IMR-90 (cell line): ENCODE measurements at places on chromosomes 7 and 10. TPM values are rescaled to one million over a fixed set of nuclear protein-coding genes. Genes with fewer than 3 reads are reported as not detected.

Gene CALY
- total RNA-seq = not detected in 2 replicates

Gene CALN1
- not detected in 2 replicates for total RNA-seq

Gene LRRC27
- total RNA-seq = 3.6 and 3.8 TPM in 2 replicates

Gene OPN1SW
- not detected in 2 replicates for total RNA-seq

Gene HMX2
- total RNA-seq = not detected in 2 replicates

Gene GNAT3
- total RNA-seq = not detected in 2 replicates

Gene SLC18A3
- not detected in 2 replicates for total RNA-seq

Gene NEUROG3
- total RNA-seq = not detected in 2 replicates

Gene AZGP1
- total RNA-seq = not detected in 2 replicates

Gene FAM131B
- 2.5 and 3.4 TPM in 2 replicates for total RNA-seq

Gene COA1
- total RNA-seq = 59.5 and 66.4 TPM in 2 replicates

Gene SEMA4G
- 0.56 and 0.90 TPM in 2 replicates for total RNA-seq

Gene PLAC9
- 1.6 and 1.9 TPM in 2 replicates for total RNA-seq

GRCh38 chr10:5895804-5896203 lies 5.8 kb downstream of the FBH1 start:
- no peak for DNase-seq

DNA sequence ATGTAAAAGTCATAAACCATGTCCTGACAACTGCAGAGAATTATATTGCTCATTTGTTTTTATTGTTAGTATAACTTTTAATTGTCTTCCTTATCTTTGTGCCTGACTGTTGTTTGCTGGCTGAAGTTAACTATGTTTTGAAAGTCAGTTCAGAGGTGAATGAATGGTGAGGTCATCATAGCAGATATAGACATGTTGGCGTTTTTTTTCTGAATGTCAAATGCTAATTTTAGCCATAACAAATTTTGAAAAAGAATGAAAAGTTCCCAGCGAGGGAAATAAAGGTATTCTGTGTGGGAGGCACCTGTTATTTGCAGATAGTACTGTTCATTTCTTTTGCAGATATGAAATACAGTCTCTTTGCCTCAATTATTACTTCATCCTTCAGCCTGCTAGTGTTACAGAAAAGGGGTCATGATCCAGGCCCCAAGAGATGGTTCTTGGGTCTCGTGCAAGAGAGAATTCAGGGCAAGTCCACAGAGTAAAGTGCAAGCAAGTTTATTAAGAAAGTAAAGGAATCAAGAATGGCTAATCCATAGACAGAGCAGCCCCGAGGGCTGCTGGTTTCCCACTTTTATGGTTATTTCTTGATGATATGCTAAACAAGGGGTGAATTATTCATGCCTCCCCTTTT lies 96.5 kb downstream of the CAMK1D start:
- DNase-seq = no peak

- no peak for DNase-seq
These were observed 79.5 kb downstream of the CUX1 start for GRCh38 chr7:101896941-101897340.

DNA sequence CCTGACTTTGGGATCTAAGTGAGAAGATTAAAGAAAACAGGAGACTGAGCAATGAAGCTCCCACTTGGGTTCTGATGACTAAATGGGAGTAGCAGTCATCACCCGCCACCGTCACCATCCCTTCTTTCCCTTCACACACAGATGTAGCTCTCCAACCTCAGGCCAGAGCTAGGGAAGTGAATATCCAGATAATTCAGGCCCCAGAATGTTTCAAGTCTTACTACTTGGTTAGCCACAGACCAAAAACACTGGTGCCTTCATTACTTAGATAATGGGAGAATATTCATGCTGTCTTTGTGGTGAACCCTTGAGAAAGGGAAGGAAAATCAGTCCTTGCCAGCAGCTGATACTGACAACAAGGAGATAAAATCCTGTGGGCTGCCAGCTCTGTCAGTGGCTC lies 100.7 kb downstream of the OSBPL3 start:
- DNase-seq = no peak

- peak; percentile 79 for DNase-seq
These were observed 63.1 kb downstream of the TNS3 start for GRCh38 chr7:47518827-47519226.

- DNase-seq = peak; percentile 56
These were observed 244.5 kb upstream of the ANKRD30A start for GRCh38 chr10:36880898-36881297.

GRCh38 chr10:66684581-66684980 lies 241.3 kb upstream of the LRRTM3 start:
- no peak for DNase-seq

DNA sequence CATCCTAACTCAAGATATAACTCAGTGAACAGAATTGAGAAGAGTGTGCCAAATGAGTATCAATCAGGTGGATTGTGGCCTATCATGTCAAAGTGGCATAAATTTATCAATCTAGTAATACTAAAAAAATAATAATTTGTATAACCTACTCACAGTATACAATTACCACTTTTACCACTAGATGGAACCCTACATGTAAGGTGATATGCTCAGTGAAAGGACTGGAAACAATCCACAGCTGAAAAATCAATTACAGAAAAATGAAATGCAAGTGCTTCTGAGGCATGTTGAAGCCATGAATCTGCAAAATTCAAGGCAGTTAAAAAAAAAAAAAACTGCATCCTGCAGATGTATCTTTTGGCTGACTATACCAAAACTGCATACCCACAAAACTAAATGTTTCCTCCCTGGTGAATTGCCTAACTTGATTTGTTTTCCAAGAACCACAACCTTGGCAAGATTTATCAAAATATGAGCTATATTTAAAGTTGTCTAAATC lies 13.9 kb downstream of the ARHGAP19 start:
- DNase-seq = peak; percentile 93

DNA sequence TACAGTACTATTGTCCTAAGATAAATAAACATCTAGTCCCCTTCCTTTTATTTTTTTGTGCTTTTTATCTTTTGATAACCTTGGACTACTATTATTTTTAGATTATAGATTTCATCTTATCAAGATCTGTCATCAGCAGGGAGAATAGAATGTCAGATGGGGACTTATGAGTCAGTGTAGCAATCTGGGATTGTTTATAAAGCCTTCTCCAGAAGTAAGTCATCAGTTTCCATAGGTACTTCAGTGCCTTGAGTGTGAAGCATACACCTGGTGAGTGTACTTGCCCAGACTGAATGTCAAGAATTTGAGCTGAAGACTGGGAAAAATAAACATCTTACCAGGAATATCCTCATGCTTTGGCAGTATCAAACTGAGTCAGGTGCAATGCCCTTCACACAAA lies 2.1 kb downstream of the CASD1 start:
- peak; percentile 13 for DNase-seq

GRCh38 chr7:150963707-150964559 lies 14.2 kb downstream of the KCNH2 start:
- no peak for DNase-seq

- no peak for DNase-seq
These were observed 12.2 kb downstream of the PLXDC2 start for GRCh38 chr10:19828278-19829049.

GRCh38 chr7:28202222-28202621 lies 21.6 kb upstream of the JAZF1 start:
- no peak for DNase-seq

DNA sequence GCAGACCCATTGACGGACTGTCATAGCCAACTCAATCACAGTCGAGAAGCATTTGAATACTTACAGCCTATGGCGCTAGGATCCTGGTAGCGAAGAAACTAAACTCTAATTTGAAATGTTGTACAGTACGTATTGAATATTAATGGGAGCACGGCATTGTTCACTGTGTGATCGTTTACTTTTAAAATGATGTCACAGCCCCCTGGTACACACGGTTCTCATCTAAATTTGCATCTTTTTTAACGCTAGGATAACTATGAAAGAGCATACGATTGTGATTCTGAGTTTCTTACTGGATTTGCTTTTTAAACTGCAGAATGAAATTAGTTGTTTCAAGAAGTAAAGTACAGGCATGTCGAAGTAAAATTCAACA lies 895 bp upstream of the NAPEPLD start:
- DNase-seq = no peak

DNA sequence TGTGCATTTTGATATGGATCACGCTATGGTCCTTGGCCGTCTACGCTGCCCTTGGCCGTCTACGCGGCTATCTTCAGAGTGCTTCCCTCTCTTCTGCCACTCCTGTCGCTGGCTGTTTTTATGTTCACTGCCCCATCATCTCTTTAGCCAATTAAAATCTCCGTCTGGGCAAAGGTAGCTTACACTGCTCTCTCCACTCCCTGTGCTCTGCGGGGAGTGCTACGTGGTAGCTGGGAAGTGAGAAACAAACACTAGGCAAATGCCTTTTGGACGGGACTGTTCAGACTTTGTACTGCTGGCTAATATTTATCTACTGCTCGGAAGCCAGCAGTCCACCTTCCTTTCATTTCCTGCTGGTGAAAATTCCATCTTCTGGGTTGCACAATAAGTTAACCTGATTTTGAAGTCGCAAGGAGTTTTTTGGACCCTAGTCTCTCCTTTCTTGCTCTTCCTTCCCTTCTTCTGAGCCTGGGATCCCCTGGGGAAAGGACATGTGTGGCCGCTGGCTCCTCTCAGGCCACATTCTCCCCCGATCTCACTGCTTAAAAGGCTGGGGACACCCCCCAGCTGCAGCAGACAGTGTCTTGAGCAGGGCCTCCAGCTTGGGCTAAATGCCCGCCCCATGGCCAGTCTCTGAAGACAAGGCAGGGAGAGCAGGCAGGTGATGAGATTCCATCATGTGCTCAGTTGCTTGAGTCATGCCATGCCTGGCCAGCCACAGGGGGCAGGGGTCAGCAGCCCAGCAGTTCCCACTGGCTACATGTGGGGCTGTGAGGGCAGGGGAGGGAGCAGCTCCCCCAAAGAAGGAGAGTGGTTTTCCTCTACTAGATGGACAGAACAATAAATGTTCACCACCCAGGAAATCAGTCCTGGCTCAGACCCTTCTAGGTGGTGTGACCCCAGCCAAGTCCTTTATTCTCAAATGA lies 25.5 kb upstream of the RBM33 start:
- peak; percentile 58 for DNase-seq

GRCh38 chr7:40105879-40106473 lies 28.4 kb downstream of the MPLKIP start:
- peak; percentile 10 for DNase-seq

GRCh38 chr10:16891375-16892313 lies 74.4 kb upstream of the RSU1 start:
- DNase-seq = peak; percentile 82

GRCh38 chr7:139973101-139974050 lies 89.4 kb downstream of the PARP12 start:
- no peak for DNase-seq
